ENCODE measurements at places on chromosomes 6 and 20. TPM values are rescaled to one million over a fixed set of nuclear protein-coding genes. Genes with fewer than 3 reads are reported as not detected.

MAK gene
- total RNA-seq, result not detected

KHDRBS2 gene
- total RNA-seq, result not detected

FRK gene
- total RNA-seq, result 5.1 TPM

SEL1L2 gene
- not detected for total RNA-seq

TRPC4AP gene
- total RNA-seq, result 56.9 TPM

VSTM2L gene
- not detected for total RNA-seq

ZKSCAN3 gene
- 5.9 TPM for total RNA-seq

PROCR gene
- total RNA-seq, result 30.9 TPM

PLCB1 gene
- 2.5 TPM for total RNA-seq

GRCh38 chr6:47248446-47248845 lies 61.3 kb downstream of the TNFRSF21 start:
- no peak for DNase-seq

- DNase-seq, result no peak
Measured at GRCh38 chr20:40813708-40814630, 124.9 kb upstream of the MAFB start.

DNA sequence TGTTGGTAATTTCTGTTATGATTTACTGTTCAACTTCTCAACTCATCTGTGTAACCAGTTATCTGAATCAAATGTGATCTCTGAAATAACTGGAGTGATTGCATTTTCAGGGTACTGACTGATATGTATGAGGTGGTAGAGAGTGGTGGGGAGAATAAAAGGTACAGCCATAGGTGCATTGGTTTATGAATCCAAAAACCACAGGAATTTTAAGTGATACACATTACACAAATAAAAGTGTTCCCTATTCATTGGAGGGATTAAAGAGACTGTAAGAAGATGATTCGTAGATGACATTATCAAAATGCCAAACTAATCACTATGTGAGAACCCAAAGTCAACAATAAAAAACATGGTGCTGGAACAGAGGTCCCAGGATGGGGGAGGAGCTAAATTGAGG lies 158.7 kb upstream of the RSPO3 start:
- DNase-seq, result peak; percentile 18

DNA sequence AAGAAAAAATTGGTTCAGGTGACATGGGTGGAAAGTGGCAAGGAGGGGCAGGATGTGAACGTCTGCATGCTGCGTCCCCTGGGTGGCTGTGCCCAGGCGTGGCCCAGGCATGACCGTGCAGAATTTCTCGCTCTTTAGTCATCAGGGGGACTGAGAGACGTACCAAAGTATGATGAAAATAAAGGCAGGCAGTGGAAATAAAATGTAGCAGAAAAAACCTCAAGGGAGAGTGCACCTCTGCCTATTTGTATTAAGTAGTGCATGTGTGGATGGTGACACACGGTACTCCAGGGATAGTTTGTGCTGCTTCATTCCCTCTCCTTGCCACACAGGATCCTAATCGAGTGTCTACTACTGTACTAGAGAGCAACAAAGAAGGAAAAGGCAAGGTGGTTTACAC lies 81.1 kb downstream of the ATP9A start:
- peak; percentile 94 for DNase-seq

DNA sequence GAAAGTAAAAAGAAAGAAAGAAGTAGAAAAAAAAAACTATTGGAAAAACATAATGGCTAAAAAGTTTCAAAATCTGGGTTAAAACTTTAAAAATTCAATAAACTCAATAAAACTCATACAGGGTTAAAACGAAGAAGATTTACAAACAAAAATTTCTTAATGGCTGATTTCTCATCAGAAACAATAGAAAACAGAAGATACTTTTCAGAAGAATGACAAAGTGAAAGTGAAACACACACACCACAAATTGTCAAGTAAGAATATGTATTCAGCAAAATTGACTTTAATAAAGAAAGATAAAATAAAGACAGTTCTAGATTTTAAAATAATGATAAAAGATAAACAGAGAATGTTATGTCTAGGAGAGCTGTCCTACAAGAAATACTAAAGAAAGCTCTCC lies 618.9 kb upstream of the GJE1 start:
- no peak for DNase-seq

GRCh38 chr20:45833883-45834796 lies 541 bp downstream of the SNX21 start:
- peak; percentile 87 for DNase-seq

DNA sequence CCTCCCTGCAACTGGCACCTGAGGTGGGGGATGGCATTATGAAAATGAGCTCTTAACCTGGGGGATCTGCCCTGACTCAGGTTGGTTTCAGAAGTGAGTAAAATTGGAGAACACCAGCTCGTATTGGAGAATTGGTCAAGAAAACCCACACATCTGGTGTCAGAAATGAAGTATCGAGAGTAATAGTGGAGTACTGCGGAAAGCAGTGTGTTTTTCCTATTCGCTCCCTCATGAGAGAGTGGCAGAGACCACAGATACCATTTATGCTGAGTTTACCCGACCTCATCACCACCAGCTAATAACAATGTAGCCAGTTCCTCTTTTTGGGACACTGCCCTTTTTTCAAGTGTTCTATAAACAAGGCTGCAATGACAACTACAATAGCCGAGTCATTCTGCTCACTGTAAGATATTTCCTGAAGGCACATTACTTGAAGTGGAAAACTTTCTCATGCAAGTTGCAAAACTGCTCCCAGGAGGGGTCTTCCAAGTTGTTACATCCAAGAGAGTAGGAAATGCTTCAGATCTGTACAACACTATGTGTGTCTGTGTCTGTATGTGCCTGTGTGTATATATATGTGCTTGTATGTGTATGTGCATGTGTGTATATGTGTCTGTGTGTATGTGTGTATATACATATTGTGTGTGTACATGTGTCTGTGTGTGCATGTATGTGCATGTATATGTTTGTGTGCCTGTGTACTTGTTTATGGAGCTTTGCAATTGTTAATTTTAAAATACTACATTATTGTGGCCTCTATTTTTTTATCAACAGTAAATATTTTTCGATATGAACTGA lies 106.0 kb upstream of the CST7 start:
- peak; percentile 27 for DNase-seq

DNA sequence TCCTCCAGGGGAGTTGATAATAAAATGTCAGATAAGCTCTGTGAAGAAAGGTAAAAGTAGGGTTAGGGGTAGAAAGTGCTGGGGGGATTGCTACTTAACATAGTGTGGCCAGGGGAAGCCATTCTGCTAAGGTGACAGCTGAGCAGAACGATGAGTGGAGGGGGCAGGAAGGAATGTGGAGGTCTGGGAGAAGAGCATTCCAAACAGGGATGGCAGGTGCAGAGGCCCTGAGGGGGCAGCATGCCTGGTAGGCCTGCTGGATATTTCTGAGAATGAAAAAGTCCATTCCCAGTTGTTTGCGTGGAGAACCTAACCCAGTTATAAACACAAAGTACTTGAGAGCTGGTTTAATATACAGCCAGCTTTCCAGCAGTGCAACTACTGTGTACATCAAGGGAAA lies 9.3 kb downstream of the GFRA4 start:
- no peak for DNase-seq

DNA sequence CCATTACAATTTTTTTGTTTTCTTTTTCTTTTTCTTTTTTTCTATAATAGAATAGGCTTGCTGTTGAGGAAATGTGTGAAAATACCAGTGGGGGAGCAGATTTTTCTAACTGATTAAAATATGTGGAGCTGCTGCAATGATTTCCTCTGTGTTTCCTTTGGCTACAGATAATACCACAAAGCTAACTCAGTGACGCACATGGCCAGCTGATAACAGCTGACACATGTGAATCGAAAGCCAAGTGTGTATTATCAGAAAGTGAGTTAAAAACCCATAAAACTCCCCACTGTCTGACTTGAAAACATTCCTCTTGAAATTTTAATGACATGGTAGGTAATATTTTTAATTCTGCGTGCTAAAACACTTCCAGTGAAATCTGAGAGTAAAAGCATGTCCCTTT lies 70.8 kb upstream of the AHI1 start:
- no peak for DNase-seq

GRCh38 chr20:59786801-59787537 lies 146.5 kb downstream of the SYCP2 start:
- DNase-seq, result no peak

DNA sequence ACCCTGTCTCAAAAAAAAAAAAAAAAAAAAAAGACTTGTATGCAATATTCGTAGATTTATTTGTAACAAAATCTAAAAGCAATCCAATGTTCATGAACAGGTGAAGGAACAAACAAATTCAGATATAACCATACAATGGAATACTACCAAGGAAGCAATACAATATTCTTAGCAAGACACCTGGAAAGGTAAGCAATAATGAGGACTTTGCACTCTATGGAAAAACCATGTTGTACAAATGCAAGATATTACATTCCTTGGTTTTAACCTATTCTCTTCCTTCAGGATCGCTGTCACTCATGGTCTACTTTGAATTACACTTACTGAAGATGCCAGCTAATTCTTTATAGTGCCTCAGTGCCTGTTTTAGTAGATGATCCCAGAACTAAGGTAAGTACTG lies 14.7 kb upstream of the ADGRF1 start:
- no peak for DNase-seq

DNA sequence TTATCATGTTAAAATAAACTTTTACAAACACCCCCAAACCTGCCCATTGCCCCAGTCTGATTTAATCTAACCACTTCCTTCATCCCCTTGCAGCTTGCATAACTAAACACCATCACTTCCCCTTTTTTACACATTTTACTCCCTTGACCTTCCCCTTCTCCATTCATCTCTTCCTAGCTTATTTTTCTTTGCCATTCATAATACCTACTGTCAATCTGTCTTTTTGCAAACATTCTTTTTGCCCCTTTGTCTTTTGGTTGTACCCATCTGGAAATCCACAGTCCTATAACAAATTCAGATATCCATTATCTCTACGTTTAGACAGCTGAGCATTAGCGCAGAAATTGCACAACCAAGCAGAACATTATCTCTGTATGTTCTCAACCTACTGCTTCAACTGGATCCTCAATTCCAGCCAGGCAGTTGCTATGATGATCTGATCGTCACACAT lies 51.2 kb downstream of the C6orf52 start:
- DNase-seq, result no peak

GRCh38 chr6:137013738-137014602 lies 30.8 kb downstream of the IL20RA start:
- peak; percentile 30 for DNase-seq

- no peak for DNase-seq
Measured at GRCh38 chr20:24879875-24880274, 69.2 kb upstream of the CST7 start.

GRCh38 chr6:38715016-38715689 lies at the start of gene DNAH8:
Gene DNAH8, plus strand, starts transcription at chr6:38715311. Its CDS starts 7,499 bp downstream, at chr6:38722810.
- no peak for DNase-seq

- DNase-seq, result no peak
Measured at GRCh38 chr6:46129291-46129628, 529 bp upstream of the ENPP4 start.

GRCh38 chr6:169342710-169343109 lies 89.1 kb upstream of the THBS2 start:
- no peak for DNase-seq

DNA sequence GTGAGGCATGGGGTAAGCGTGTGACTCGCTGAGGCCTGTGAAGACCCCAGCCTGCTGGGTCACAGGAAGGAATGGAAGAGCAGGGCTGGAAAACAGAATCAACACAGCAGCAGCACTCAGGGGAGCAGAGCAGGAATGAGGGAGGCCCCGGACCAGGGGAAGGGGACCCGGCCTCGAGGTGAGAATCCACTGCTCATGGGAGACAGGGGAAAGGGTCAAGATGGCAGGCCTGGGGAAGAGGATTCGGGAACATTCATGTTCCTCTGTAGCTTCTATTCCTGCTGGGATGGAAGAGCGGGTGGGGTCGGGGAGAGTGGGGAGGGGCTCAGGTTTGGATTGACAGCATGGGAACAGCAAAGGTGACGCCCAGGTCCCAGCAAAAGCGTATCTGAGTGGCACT lies 59.4 kb downstream of the NPEPL1 start:
- DNase-seq, result no peak

GRCh38 chr20:50052550-50053361 lies 60.2 kb downstream of the UBE2V1 start:
- DNase-seq, result no peak

- peak; percentile 97 for DNase-seq
Measured at GRCh38 chr20:47576516-47577033, 74.9 kb downstream of the NCOA3 start.

DNA sequence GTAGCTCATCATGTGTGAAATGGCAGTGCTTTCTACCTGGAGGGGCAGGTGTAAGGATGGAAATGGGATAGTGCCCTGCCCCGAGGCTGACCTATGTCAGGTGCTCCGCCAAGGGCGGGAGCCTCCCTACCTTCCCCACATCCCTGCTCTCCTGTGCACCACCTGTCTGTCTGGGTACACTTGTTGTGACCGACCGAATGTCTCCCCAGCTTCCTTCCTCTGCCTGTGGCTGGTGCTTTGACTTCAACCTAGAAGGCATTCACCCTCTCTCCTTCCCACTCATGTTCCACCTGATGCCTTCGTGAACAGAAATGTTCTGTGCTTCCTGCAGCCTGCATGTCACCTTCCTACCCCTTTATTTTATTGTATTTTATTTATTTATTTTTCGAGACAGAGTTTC lies 114.8 kb downstream of the SCML4 start:
- DNase-seq, result no peak

DNA sequence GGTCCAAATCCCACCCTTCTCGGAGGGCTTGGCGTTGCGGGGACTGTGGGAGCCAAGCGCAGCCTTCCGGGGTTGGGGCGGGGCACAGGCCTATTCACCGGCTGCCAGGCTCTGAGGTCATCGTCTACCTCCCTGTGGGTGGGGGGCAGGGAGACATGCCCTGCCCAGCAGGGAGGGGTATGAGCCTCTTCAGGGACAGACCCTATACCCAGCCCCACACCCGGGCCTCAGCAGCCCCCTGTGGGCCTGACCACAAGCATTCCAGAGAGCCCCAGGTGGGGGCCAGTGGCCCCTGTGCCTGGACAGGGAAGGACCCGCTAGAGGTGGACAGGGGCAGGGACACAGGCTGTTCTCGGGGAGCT lies 11.6 kb downstream of the LAMA5 start:
- DNase-seq, result peak; percentile 47

- DNase-seq, result peak; percentile 68
Measured at GRCh38 chr6:16752206-16752866, 8.9 kb downstream of the ATXN1 start.

DNA sequence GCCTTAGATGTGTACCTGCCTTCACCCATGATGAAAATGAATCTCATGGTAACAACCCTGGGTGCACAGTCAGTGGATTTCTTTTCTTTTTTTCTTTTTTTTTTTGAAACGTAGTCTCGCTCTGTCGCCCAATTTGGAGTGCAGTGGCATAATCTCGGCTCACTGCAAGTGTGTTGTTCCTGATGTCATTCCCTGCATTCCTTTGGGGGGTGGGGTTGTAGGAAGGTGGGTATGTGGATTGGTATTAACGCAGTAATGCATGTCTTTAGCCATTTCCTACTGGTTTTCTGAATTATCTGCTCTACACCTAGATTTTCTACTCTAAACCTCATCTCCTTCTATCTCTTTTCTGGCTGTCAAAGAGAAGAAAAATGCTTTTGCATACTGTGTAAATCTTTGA lies 146.6 kb downstream of the RNF144B start:
- no peak for DNase-seq

- no peak for DNase-seq
Measured at GRCh38 chr6:34049395-34050342, 96.2 kb downstream of the GRM4 start.

GRCh38 chr6:24543683-24544082 lies 48.9 kb downstream of the ALDH5A1 start:
- DNase-seq, result no peak

Measured in Caki2 (cell line).